Islet precursor cell (in vitro differentiated cells): ENCODE measurements at places on chromosomes 4 and X.
A peak's percentile ranks its signal among the peaks of the same experiment; 100 is the strongest.

DNA sequence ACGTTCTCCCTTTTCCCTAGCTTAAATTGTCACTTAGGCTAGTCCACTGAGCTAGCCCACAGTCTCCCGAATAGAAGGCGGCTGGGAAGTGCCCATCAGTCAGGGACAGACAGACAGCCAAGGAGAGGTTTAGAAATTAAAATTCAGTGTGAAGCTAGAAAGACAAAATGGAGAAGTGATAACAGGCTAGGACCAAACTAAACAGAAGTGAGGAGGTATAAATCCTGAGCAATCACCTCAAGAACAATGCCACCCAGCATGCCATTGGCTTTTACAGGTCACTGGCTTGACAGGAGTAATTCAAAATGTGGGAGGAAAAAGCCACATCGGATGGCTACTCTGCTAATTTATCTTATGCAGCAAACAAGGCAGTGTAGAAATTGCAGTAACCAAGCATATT, 138.9 kb downstream of the MAPK10 start:
- DNase-seq, result no peak

DNA sequence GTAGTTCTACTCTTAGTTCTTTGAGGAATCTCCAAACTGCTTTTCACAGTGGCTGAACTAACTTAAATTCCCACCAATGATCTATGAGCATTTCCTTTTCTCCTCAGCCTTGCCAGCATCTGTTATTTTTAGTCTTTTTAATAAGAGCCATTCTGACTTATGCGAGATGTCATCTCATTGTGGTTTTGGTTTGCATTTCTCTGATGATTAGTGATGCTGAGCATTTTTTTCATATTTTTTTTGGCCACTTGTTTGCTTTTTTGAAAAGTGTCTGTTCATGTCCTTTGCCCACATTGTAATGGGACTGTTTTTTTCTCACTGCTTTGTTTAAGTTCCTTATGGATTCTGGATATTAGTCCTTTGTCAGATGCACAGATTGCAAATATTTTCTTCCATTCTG, 21.5 kb upstream of the PHKA1 start:
- no peak for DNase-seq

GRCh38 chr4:10832806-10833628, 148.4 kb upstream of the CLNK start:
- no peak for DNase-seq

GRCh38 chr4:24471486-24472160, 112.7 kb downstream of the DHX15 start:
- DNase-seq, result no peak

DNA sequence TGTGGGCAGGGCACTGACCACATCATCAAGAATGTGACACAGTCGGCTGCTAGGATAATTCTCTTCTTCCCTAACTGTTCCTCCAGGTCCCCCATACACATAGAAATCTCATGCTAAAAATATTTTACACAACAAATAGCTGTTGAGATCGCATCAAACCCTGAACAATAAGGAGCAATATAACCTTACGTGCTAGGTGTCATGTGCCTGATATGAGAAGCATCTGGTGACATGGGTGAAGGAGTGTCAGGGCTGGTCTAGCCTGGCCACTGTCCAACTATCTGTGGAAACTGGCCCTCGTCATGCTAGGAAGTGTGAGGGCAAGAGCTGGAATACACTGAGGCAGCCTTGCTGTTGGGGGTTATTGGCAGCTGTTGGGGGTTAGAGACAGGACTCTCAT, 167.3 kb upstream of the PGRMC2 start:
- no peak for DNase-seq

DNA sequence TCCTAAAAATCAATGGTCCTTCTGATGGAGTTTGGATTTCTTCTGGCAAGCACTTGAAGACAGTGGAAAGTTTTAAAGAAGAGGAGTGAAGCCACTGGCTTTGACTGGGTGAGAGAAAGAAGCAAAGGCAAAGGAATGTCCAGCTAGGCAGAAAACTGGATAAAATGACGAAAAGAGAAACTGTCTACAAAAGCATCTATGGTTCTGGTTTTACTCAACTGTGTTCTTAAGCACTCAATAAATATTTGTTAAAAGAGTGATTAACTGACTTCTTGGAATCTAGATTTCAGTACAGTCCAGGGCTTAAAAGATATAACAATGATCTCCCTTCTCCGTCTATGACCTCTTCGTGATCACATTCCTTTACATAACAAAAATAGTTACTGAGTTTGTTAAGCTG, 52.4 kb downstream of the PACRGL start:
- no peak for DNase-seq

DNA sequence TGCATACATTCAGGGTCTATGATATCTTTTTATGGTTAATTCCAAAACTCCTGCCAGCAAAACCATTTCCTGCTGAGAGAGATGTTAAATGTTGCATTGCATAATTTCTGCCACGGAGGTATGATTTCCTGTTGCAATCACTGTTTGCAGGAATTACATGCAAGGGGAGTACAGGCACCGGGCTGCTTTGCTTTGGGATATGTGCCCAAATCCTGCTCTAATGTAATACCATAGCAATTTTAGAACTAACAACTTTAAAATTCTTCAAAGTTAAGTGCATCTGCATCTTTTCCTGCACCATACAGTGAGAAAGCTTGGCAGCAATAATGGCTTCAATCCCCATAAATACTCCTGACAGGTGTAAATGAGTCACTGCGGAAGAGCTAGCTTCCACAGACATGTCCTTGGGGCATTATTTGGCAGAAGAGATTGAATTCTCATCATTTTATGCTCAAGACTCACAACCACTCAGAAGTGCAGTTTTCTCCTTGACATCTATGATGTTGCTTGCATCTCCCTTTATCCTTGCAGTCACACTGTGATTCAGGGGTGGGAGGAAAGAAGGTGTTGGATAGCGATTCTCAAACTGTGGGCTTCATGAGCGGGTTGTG, 29.6 kb downstream of the TRIM2 start:
- peak; percentile 62 for DNase-seq

GRCh38 chrX:43663173-43663572, 7.1 kb downstream of the MAOA start:
- DNase-seq, result no peak

GRCh38 chr4:4470208-4470607, 71.6 kb downstream of the STX18 start:
- DNase-seq, result no peak

- DNase-seq, result no peak
Measured at GRCh38 chr4:52915191-52915590, 53.1 kb downstream of the RASL11B start.

- DNase-seq, result no peak
Measured at GRCh38 chr4:117893207-117893606, 141.1 kb upstream of the NDST3 start.
